ENCODE measurements at places on chromosomes 12 and 14. TPM values are rescaled to one million over a fixed set of nuclear protein-coding genes. Genes with fewer than 3 reads are reported as not detected.

DNA sequence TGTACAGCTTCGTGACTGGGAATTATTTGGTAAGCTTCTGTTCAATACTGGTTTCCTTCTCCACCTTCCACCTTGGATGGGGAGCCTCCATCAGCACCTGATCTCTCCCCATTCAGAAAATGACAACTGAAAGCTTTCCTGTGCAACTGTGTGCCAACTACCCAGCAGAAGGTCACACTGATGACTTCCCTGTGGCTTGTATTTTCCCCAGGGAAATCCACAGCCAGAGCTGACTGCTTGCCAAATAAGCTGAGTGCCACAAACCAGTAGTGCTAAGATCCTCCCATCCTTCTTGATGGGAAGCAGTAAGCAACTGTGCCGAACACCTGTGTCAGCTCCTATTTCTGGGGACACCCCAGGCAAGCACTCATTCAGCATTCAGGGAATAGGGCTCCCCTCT is 257.2 kb upstream of the SOX5 start:
- DNase-seq, result no peak

- no peak for DNase-seq
These were observed 23.4 kb upstream of the PRIMA1 start for GRCh38 chr14:93811676-93812075.

DNA sequence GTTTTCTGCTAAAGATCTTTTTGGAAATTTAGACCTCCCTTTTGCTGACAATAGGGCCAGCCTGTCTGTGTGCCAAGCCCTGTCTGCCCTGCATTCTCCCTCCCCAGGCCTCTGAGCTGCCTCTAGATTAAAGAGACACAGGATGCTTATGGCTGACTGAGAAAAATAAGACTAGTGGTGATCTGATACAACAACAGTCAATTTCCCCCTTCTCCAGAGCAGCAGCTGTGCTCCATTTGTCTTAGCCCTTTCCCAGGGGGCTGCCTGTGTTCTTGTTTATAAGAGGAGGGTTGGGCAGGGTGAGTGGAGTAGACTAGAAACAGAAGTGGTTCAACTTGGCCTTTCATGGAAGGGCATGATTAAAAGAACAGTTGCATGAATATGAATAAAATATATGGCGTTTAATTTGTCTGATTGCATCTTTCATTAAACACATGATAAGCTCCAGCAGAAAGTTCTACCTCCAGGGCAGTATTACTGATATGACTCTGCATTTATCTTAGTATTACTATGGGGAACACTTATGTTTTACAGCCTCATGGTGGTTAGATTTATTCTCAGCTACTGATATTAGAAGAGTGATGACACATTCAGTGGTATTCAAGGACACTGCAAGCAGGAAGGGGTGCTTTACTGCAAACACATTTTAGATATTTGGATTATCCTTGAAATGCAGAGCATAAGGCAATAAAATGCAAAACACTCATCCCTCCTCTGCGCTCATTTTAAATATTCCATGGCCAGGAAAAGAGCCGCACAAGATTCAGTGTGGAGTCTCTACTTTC is 150.2 kb upstream of the CLEC14A start:
- DNase-seq, result no peak

DNA sequence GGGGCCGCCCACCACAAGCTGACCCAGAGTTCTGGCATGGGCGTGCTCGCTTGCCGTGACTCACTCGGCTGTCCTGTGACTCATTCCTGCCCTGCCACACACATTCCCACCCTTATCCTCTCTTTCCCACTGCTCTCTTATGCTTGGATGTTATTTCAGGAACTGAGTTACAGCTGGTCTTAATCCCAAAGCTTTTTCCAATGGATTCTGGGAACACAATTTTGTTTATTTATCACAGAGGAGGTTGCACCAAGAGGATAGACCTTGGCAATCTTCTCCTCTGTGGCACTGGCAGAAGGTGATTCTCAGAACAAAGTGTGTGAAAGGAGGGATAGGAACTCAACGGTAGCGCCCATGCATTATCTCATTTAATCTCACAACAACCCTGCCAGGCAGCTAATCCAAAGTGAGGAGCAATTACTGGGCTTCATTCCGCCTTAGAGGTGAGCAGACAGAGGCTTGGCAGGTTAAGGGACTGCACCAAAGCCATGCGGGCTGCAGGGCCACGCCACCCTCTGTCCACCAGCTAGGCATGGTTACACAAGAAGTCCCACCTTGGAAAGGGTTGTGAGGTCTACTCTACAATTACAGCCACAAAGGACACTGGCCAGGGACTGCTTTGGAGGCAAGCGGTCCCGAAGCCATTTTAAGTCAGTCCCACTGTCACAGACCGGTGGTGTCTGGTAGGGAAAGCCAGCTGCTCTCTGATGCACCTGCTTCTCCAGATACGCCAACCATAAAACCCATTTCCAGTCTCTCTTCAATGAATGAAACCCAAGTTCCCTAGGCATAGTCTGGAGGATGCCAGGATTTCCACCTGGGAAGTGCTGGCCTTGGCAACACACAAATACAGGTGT is 32.9 kb downstream of the SYNE3 start:
- DNase-seq, result no peak

GRCh38 chr12:76765598-76765997 is 1.7 kb downstream of the ZDHHC17 start:
- no peak for DNase-seq

DNA sequence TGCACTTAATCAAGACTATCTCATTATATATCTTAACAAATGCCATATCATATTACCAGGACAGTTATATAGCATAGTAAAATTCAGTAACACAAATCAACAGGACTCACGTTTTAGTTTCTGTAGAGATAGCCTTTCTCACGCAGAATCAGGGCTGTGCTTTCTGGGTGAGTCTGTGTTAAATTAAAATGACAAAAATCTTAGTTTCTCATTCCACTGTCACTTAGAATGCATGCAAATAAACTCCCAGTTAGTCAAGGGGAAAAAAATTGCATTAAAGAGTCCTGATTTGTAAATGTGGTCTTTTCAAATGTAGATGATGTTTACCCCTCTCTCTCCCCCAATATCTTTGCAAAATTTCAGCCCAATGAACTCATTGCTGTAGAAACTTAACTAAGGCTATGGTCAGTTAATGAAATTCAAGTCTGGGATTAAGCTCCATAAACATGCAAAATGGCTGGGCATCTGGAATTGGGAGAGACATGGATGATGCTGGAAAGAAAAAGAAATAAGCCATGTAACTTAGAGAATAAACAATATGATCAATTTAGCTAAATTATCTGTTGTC is 77.8 kb upstream of the MGAT4C start:
- no peak for DNase-seq

The GPR68 gene
- polyA plus RNA-seq, result 0.31 TPM

DNA sequence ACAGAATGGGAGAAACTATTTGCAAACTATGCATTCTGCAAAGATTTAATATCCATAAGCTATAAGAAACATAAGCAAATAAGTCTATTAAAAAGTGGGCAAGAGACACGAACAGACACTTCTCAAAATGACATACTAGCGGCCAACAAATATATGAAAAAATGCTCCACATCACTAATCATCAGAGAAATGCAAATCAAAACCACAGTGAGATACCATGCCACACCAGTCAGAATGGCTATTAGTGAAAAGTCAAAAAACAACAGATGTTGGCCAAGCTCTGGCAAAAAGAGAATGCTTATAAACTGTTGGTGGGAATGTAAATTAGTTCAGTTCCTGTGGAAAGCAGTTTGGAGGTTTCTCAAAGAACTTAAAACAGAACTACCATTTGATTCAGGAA is 121.3 kb downstream of the KCNMB4 start:
- DNase-seq, result peak; percentile 33

DNA sequence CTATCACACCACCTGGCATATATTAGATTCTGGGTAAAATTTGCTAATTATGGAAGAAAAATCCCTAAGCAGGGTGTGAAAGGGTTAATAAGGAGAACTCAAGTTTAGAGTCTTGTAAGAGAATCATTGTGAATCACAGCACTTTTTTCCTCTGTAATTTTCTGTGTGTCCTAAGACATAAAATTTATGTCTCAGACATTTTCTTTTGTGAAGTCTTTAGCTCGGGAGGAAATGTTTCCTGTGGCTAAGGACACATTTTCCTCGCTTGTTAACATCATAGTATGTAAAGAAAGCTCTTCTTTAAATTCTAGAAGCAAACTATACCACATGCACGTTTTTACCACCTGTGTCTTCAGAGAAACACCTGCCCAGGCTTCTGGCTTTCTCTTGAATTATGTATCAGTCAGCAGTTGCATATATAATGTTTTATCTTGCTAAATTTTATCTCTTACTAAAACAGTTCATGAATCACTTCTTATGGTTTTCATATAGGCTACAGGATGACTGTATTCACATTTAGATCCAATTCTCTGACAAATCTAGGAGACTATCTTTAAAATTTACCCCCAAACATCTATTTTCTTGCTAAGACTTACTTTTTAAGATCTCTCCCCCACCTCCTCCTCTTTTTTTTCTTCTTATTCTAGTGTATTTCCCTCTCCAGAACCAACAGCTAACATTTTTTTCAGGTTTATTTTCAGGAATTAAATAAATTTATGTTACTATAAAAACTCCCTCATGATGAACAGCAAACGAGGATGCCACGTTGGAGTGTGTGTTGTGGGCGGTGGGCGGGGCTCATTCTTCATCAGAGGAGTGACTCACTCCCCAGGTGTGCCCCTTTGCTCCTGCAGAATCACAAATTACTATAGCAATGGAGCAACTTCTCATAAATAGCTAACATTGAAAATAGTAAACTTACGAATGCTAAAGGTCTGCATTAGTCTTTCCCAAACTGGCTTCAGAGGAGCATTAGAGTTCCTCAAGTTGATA is 11.6 kb upstream of the CSRP2 start:
- DNase-seq, result no peak

The IL31 gene
- not detected for polyA plus RNA-seq

DNA sequence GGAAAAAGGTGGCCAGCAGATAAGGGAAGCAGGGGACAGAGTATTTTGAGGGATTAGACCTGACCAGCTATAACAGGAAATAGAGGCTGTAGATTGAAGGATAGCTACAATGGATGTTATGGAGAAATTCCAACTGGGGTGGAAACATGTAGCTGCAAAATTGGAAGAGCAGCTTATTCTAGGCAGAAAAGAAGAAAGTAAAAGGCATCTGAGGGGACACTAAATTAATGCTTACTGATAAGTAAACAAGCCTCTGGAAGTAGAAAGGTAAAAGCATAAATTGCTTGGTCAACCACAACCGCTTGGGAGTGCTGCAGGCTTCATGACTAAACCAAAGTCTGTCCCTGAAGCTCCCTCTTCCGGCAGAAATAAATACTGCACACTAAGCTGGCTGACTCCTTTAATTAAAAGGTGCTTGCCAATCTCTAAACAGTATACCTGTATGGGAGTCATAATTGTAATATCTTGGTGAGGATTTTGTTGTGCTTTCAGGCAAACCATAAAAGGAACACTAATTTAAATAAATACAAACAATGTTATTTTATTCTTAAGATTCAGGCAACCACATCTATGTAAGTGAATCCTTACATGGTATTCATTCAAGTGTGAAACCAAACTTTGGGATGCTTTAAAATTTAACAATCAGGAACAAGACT is 7.7 kb downstream of the UBC start:
- DNase-seq, result peak; percentile 93

The DNAJC22 gene
- polyA plus RNA-seq, result not detected

DNA sequence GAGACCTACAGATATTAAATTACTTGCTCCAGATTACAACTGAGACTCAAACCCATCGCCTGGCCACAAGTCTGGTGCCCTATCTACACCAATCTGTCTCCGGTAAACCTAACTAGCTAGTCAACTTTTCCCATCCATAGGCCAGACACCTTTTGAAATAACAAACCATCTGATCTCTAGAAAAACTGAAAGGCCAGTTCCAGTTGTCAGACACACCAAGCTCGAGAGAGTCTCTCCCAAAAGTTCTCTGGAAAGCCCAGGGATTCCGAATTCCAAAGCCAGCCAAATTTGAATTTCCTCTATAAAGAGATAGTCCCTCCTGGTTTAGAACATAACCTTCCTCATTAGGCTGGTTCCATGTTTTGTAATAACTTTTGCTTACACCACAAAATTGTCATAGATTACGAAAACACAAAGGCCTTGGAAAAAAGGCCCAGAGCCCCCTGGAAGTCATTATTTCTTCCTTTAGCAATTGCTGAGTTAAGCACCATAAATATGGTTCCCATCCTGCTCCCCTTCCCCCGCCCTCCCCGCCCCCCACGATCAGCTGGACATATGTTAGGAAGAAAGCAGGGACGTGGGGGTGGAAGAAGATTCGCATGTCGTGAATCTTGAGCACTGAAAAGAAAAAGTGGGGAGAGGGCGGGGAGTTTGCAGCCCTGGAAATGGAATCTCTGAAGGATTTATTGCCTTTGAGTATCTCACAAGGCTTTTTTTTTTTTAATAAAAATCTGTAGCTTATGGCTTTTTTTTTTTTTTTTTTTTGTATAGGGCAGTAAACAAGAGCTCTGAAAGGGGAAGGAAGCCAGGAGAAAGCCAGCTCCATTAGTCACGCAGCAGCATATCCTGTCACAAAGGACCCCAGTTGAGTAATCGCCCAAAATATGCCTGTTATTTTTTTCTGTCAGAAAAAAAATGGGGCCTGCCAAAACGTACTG is 110.4 kb downstream of the ZFP36L1 start:
- peak; percentile 86 for DNase-seq

- DNase-seq, result no peak
These were observed 95.8 kb downstream of the NELL2 start for GRCh38 chr12:44780221-44780790.

GRCh38 chr12:54437243-54437642 is 18.2 kb upstream of the ITGA5 start:
- no peak for DNase-seq

GRCh38 chr14:35632676-35633075 is 98.7 kb downstream of the INSM2 start:
- DNase-seq, result no peak

DNA sequence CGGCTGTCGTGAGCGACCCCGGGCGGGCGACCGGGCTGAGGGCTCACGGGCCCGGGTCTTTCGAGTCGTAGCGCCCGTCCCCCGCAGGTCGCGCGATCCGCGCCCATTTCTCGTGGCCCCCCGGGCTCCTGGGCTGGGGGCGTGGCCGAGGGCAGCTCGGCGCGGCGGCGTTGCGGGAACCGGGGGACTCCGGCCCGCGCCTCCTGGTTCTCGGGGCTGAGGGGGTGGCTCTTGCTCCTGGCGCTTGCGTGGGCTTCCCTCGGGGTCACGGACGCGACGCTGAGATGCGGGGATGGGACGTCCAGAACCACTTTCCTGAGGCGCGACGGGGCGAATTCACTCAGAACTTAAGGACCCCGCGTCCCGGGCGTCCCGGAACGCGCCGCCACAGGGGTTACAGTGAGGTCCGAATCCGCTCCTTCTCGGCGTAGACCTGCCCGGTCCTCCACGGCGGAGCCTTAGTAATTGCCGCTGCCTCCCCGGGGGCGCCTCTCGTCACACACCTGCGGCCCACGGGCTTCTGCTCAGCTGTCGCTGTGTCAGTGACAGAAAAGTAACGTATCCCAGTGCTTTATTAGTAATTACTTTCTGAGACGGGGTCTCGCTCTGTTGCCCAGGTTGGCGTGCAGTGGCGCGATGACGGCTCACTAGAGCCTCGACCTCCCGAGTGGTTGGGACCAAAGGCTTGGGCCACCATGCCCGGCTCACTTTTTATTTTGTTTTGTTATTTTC is 606 bp downstream of the EP400 start:
- DNase-seq, result no peak

- no peak for DNase-seq
These were observed 917.0 kb downstream of the LRFN5 start for GRCh38 chr14:42523666-42524065.

- no peak for DNase-seq
These were observed 1.7 kb downstream of the FOS start for GRCh38 chr14:75280291-75280830.

GRCh38 chr12:184811-185575 is 29.0 kb downstream of the SLC6A12 start:
- no peak for DNase-seq

Data from B cell (primary cell).